ENCODE measurements at places on chromosomes 2 and 18.

- no peak for DNase-seq
Measured at GRCh38 chr2:221477714-221478484, 94.2 kb downstream of the EPHA4 start.

DNA sequence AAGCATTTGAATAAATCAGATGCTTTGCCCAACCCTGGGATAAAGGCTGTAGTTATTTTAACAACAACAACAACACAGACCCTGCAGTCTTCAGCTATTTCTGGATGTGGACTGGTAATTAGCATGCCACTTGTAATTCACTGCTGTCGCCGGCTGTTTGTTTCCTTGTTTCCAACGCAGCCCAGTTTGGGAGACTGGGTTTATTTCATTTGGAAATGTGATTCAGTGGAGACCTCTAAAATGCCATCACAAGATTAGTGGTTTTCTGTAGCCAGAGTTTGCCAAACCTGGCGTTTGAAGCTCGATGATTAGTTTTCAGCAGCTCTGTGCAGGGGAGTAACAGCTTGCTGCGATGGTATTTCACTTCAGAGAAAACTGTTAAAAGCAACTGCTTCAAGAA is 83.5 kb downstream of the LDLRAD4 start:
- no peak for DNase-seq

GRCh38 chr2:172554352-172555271 is 1.3 kb upstream of the PDK1 start:
- DNase-seq: no peak

- DNase-seq: no peak
Measured at GRCh38 chr18:3211236-3211992, 8.4 kb downstream of the MYOM1 start.

GRCh38 chr18:76502551-76502950 is 7.5 kb upstream of the ZNF516 start:
- DNase-seq: no peak

DNA sequence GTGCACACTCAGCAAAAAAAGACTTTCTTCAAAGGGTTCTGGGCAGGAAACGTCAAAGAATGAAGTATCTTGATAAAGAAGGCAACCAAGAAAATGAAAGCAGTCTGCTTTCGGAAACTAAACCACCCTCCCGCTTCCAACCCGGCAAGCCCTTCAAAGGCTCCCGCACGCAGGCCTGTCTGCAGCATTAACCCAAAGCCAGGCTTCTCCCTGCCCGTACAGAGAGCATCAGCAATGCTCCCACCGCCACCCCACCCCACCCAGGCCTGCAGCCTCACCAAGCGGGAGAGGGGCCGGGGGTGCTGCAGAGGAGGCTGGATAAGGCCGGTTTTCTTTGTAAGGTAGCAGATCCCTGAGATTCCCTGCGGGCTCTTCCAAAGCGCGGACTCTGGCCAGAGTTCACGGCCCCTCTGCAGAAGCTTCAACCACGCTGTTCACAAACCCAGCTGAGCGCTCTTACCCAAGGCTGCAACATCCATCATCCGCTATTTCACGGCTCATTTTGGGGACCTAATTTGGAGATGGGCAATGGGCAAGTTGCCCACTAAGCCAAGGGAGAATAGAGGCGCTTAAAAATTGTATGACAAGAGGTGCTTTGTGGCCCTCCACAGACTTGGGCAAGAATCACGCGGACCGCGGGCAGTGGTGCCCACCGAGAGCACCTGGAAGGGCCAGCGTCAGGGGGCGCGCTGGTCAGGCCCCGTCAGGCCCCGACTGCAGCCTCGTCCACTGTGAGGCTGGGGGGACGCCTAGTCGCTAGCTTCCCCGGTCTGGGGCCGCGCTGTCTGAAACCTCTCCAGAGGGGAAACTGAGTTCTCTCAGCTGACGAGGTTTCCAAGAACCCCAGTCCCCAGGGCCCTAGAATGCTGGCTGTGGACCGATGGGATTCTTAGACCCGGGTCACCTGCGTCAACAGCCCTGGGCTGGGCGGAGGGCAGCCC is 225.4 kb upstream of the ID2 start:
- DNase-seq: no peak

- no peak for DNase-seq
Measured at GRCh38 chr2:159758686-159759085, 39.3 kb downstream of the CD302 start.

DNA sequence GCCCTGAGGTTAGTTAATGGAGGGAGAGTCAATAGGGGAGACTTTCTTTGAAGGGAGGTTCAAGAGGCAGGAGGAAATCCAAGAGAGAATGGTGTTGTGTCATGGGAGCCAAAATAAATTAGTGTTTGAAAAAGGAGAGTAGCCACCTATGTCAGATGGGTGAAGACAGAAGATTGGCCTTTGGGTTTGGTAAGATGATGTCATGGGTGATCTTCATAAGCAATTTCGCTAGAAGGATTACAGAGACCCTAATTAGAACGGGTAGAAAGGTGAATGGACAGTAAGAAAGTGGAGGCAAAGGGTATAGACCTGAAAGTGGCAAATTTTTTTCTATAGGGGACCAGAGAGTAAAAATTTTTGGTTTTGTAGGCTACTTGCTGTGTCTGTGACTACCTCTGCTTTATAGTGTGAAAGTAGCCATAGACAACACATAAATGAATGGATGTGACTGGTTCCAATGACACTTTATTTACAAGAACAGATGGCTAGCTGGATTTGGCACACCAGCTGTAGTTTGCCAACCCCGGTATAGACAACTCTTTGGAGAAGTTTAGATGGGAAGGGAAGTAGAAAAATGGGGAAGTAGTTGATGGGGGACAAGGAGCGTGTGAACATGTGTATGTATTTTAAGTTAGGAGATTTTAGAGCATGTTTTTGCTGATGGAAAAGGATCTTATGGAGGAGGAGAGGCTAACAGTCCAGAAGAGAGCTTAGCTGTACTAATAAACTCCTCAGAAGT is 9.3 kb downstream of the STAMBP start:
- no peak for DNase-seq

DNA sequence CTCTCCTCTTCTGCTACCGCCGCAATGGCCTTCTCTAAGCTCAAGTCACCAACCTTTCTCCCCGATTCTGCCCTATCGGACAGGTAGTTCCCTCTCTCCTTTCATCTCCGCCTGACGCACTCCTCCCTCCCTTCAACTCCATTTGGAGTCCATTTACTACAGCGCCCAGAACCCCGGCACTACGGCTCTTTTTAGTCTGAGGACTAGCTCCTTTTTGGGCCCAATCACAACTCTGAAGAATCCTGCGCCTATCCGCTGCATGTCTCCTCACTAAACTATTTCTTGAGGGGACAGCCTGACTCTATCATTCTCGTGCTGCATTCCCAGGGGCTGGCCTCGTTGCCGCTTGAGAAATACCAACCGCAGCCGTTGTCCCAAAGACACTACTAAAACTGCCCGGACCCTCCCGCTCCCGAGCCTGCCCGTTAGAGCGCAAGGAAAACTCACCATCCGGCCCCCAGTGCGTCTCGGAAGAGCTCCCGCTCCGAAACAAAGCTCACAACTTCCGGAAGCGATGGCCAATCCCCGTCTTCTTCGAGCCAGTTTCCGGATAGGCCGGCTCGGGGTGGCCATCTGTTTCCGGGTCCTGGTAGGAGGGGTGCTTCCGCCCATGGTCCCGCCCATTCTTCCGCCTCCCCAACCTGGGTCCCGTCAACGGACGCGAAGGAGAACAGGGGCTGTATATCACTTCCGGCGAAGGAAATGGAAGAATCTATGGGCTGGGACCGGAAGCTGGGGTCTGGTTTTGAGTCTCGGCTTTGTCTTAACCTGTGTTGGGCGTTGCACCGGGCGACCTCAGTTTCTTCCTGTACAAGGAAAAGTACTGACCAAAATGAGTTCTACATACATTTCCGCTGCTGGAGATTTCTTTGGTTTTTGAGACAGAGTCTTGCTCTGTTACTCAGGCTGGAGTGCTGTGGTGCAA is at the start of gene TPRKB:
Gene TPRKB (minus strand): TSS at position 491 of the 925 bp plus-strand sequence. CDS start 2,776 bp downstream, outside the sequence.
- DNase-seq: peak; percentile 94

DNA sequence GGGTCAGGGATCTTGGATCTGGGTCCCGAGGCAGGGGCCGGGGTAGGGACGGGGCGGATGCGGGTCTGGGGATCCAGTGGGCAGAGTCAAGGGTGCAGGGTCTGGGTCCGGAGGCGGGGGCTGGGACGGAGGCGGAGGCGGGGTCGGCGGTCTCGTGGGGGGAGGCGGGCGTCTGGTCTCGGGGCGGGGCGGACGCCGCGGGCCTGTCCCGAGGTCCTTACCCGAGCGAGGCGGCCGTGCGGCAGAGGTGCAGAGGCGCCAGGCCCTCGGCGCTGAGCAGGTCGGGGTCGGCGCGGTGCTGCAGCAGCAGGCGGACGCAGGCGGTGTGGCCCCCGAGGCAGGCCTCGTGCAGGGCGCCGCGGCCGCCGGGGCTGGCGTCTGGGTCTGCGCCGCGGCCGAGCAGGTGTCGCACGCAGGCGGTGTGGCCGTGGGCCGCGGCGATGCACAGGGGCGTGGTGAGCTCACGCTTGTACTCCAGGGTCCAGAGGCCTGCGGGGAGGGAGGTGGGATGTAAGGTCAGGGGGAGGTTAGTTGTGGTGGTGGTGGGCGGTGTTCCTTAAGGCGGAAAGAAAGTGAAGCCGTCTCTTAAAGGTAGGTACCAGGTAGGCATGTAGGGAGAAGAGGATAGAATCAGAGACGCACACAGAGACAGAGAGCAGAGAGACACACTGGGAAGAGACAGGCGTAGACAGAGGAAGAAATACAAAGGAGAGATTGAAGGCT is 26.6 kb downstream of the ASB18 start:
- no peak for DNase-seq

DNA sequence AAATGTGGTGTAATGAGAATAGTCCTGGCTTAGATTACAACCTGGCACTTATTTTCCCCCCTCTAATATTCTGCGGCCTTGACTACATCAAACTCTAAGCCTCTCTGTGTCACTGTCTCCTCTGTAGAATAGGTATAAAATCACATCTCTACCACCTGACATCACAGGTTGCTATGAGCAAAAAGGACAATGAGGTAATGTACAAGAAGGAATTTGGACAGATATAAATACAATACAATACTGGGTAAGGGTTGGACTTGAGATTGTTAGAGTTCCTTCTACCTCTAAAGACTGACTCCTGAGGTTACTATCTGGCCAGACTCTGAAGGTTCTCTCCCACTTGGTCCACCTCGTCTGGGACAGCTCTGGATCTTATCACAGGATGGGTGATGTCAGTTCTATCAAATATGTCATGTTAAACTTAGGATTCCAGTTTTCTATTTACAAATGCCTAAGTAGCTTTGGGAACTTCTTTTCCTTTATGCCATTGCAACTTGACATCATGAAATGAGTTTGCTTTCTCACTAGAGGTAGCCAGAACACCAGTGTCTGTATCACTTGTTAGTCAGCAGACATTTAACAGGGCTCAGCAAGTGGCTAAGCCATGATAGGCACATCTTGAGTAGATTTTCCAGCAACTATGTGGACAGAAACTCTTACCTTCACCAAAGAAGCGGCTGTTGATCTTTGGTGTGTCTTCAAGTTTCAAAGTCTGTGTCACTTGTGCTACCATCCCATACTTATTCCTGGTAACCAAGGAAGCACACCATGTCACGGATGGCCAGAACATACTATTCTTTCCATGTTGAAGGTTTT is 9.5 kb downstream of the APOB start:
- DNase-seq: no peak

DNA sequence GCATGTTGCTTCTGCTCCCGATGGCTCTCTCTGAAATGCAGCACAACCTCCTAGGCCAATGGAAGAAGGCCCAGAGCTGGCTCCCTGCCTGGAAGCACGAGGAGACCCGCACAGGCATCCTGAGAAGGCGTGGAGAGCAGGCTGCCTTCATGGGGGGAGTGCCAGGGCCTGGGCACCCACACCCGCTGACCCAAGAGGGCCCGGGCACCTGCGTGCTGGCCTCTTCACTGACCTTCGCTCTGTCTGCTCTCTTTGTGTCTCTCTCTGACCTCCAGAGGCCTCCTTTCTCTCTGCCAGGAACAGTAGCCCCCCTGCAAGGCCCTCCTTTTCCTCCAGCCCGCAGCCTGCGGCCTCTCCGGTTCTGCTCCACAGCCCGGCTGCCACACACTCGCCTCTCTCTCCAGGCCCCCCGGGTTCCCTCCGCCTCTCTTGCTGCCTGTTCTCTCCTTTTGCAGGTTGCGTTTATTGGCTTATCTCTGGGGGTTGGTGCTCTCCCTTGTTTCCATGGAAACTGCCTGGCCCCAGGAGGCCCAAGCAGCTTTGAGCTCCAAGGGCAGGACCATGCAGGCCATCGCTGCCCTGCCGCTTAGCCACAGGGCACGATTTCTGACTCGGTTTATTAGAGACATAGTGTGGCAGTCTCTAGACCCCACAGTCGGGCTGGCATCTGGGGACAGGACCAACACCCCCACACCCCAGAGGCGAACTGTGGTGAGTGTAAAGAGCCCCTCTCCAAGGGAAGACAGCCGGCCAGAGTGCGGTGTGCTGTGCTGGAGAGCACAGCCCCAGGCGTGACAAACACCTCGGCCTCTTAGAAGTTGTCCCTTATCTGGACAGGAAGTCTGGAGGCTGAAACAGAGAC is 1.7 kb downstream of the MZT2B start:
- DNase-seq: no peak

- DNase-seq: no peak
Measured at GRCh38 chr2:171174075-171174474, 13.4 kb upstream of the TLK1 start.

DNA sequence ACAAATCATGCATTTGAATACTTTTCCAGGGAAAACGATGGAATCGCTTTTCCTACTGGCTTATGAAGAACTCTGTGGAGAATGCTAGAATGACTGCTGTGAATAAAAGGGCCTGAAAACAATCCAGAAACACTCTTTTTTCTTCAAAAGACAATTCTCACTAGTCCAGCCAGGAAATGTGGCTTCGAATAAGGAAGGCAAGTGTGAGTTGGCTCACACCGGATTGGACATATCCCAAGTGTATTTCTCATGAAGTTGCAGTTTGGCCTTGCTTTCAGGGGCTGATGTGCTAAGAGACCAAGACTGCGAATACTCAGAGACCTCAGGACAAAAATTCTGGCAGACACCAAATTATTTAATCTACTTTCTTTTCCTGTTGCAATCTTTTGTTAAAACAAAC is 54.1 kb downstream of the FIGN start:
- DNase-seq: no peak

DNA sequence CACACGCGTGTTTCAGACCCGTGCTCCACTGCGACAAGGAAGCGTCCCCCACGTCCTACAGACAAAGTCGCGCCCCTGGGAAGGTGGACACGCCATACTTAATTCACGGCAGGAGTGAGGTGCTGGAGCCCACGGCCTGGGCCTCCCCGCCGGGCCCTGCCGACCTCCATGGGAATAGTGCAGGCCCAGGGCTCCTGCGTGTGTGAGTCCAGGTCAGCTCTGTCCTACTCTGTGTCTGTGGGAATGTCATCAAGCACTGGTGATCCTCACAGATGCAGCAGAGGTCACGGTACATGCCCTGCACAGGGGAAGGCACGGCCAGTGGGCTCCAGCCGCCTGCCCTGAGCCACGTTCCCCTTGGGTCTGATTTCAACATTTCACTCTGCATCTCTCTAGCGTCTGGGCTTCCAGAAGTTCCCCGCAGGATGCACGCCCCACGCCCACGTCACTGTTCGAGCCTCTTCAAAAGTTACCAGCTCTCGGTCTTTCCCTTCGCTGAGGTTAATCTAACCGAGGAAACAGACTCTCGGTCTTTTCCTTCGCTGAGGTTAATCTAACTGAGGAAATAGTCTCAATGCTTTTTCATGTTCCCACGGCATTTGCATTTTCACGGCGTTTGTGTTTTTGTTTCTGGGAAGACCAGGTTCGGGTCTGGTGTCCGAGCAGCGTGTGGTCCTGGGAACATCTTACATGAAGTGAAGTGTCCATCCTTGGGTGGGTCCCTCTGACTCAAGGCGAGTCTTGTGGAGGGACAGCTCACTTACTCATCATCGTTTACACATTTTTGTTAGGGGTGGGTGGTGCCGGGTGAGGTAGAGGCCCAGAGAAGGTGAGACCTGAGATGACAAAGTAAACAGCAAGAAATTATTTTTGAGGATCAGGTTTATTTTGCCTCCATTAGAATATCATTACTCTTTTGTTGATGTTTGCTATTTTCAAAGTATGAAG is 157.3 kb upstream of the ALKAL2 start:
- no peak for DNase-seq

Measured in DMS79 treated with DMSO at 0.1 percent for 48 hours (cell line).